ENCODE measurements at places on chromosomes 5 and 9. TPM values are rescaled to one million over a fixed set of nuclear protein-coding genes. Genes with fewer than 3 reads are reported as not detected.

DNA sequence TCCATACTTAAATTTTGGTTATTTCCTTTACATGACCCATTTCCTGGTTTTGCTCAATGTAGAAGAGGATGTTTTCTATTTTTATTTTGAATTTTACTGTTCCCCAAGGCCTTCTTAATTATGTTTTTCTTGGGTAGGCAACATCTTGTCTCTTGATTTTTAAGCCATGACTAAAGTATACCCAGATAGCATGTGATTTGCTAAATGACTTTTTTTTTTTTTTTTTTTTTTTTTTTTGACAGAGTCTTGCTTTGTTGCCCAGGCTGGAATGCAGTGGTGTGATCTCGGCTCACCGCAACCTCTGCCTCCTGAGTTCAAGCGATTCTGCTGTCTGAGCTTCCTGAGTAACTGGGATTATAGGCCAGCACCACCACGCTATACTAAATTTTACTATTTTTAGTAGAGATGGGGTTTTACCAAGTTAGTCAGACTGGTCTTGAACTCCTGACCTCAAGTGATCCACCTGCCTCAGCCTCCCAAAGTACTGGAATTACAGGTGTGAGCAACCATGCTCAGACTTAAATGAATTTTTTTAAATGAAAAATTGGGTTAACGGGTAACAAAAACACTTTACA, 198.6 kb upstream of the DAB2 start:
- DNase-seq: no peak

DNA sequence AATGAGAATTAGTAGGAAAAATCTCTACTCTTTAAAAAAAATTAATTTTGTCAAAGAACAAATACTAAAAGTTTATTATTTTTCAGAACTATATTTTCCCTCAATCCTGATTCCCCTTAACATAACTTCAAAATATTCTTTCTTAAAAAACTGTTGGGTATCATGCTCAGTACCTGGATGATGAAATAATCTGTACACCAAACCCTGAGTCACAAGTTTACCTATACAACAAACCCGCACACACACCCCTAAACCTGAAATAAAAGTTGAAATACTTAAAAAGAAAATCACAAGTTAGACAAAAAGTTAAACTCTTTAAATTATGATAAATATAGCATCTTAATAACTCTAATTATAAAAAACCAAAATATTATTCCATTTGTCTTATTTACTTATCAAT, 812.3 kb downstream of the MAT2B start:
- DNase-seq: no peak

DNA sequence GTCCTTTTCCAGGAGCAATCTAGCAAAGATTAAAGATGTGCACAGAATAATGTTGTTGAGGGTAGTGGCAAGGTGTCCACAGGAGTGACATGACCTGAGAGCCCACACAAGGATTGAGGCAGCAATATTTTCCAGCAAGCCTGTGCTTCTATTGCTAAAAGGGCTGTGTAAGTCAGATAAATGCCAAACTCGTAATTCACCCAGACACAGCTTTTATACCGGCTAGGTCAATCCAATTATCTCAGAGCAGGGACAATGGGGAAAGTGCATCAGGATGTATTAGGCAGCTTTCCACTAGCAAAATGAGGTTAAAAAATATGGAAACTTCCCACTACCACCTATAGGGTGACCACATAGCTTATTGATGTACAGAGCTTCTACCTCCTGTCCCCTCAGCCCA, 34.8 kb upstream of the RAB3C start:
- DNase-seq: no peak

GRCh38 chr5:154449786-154450185, 4.0 kb downstream of the SAP30L start:
- no peak for DNase-seq

Gene CYLC2
- total RNA-seq: not detected

- peak; percentile 32 for DNase-seq
These were observed 10.3 kb downstream of the FAT2 start for GRCh38 chr5:151580858-151581257.

GRCh38 chr9:107982001-107982400, 492.4 kb upstream of the KLF4 start:
- no peak for DNase-seq

DNA sequence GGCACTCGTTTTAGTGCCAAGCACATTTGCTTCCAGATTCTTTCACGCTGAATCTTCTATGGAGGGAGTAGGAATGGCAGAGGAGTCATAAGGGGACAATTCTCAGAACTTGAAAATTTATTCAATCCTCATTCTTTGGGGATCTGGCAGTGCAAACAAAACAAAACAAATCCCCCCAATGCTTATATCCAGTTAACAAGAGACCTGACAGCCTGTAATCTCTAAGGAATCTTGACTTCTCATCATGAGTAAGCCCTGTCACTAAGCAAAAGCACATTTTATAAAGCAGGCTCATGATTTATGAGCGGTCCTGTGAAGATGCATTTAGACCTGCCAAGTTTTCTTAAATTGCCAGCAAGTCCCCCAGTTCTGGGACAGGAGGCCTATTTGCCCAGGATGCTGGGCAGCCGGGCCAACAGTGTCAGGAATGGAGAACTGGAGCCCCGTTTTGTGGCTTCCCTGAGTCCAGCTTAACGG, 513.9 kb downstream of the CTNND2 start:
- DNase-seq: peak; percentile 9

Gene ADGRV1
- 0.04 TPM for total RNA-seq

- peak; percentile 10 for DNase-seq
These were observed 471.2 kb downstream of the TAF11L14 start for GRCh38 chr5:18105449-18105848.

GRCh38 chr5:139774980-139775661, 20.5 kb upstream of the PSD2 start:
- no peak for DNase-seq

- DNase-seq: no peak
These were observed 65.3 kb upstream of the RUSC2 start for GRCh38 chr9:35424356-35425352.

Gene PCDHGA8
- 0.07 TPM for total RNA-seq

DNA sequence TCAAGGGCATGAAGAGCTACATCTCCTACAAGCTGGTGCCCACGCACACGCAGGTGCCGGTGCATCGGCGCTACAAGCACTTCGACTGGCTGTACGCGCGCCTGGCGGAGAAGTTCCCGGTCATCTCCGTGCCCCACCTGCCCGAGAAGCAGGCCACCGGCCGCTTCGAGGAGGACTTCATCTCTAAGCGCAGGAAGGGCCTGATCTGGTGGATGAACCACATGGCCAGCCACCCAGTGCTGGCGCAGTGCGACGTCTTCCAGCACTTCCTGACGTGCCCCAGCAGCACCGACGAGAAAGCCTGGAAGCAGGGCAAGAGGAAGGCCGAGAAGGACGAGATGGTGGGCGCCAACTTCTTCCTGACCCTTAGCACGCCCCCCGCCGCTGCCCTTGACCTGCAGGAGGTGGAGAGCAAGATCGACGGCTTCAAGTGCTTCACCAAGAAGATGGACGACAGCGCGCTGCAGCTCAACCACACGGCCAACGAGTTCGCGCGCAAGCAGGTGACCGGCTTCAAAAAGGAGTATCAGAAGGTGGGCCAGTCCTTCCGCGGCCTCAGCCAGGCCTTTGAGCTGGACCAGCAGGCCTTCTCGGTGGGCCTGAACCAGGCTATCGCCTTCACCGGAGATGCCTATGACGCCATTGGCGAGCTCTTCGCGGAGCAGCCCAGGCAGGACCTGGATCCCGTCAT, 1.4 kb downstream of the SNX18 start:
- no peak for DNase-seq

Gene NRARP
- 1.1 TPM for total RNA-seq

- no peak for DNase-seq
These were observed 791 bp downstream of the SLC2A8 start for GRCh38 chr9:127397646-127398274.

DNA sequence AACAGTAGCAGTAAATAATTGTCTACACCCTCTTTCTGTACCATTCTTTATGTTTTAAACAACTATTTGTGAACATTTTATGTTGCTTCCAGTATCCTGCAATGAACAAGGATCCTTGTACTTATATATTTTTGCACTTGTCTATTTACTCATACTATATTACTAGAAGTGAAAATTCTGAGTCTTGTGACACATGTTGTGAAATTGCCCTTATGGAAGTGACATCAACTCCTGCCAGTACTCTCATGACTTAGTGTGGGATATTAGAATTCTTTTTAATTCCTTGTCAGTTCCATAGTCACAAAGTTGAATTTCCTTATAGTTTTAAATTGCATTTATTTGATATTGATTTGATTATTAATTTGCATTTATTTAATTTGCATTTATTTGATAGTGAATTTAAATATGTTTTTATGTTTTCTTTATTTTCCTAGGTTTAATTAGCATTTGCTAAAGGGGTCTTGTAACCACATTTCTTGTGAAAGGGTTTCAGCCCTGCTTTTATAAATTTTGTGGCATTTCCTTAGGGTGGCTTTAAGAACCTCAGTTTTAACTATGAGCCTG, 27.7 kb downstream of the PARP8 start:
- no peak for DNase-seq

- no peak for DNase-seq
These were observed 239.1 kb downstream of the ENC1 start for GRCh38 chr5:74401281-74401945.

- DNase-seq: no peak
These were observed 4.7 kb downstream of the TESK1 start for GRCh38 chr9:35609820-35610163.

DNA sequence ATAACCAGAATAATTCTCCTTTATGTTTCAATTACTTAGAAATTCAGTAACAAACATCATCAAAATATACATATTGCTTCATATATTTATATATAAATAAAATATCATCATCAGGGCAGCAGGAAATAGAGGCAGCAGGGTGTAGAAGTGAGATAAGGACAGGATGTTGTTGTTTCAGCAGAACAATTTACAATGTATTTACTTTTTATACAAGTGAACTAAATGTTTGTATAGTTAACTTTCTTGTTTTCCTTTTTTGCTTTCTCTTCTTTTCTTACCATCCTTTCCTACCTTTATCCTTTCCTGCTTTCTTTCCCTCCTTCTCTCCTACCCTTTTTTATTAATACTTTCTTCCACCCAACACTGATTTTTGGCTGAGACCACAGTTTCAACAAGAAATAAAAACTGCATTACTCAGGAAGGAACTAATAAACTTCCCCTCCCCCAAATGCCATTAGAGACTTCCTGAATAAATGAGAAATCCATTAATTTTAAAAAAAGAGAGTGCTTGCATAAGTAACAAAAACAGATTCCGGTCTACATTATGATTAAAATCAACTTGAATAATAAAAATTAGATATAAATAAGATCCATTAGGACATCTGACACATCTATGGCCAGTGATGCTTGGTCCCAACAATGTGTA, 159.8 kb upstream of the ACOT12 start:
- no peak for DNase-seq

GRCh38 chr5:116299746-116300640, 215.2 kb downstream of the COMMD10 start:
- DNase-seq: peak; percentile 18

- DNase-seq: no peak
These were observed 599.0 kb downstream of the CSNK1G3 start for GRCh38 chr5:124110942-124111341.

DNA sequence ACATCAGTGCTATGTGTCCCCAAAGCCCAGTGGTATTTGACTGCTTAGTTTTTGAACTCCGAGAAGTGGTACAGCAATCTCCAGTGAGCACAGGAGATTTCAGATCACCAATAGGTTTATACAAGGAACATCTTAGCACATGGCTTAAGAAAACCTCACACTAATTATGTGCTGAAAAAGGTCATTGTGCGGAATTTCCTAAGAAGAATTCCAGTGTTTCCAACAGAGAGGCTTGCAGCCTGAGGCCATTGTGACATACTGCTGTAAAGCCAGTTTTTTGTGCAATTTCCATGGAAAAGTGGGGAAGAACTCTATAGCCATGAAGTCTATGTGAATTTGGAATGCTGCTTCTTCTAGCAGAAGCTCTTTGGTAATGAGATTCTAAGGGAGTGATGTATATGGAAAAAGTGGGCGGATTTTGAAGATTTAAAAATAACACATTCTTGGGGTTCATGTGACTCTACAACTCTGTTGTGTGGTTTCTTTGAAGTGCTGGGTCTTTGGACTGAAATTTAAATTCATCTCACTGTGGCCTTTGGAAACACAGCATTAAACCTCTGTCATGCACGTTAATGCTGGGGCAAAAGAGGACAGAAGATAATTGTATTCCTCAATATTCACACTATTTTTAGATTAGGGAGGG, 110.5 kb upstream of the CD180 start:
- no peak for DNase-seq

- DNase-seq: no peak
These were observed 38.9 kb upstream of the TRAF1 start for GRCh38 chr9:120965344-120966012.

Gene ADCY2
- not detected for total RNA-seq

Gene SELENOP
- 10.2 TPM for total RNA-seq

- DNase-seq: no peak
These were observed 1.2 kb downstream of the EXOC3 start for GRCh38 chr5:444226-444625.

GRCh38 chr9:4510546-4511322, 20.5 kb downstream of the SLC1A1 start:
- no peak for DNase-seq

Data from foreskin keratinocyte (primary cell).